Activated naive CD8-positive, alpha-beta T cell treated with anti-CD3 and anti-CD28 coated beads for 36 hours (primary cell): ENCODE measurements at places on chromosomes 5 and 9. TPM values are rescaled to one million over a fixed set of nuclear protein-coding genes. Genes with fewer than 3 reads are reported as not detected.

CAVIN4 gene
- total RNA-seq = 0.10 TPM

DND1 gene
- 2.7 TPM for total RNA-seq

STING1 gene
- 40.5 TPM for total RNA-seq

C7 gene
- not detected for total RNA-seq

RORB gene
- 0.02 TPM for total RNA-seq

GPR151 gene
- total RNA-seq = not detected

ZNF354C gene
- 6.6 TPM for total RNA-seq

SLC22A4 gene
- 0.95 TPM for total RNA-seq

GFI1B gene
- not detected for total RNA-seq

IFNB1 gene
- 0.62 TPM for total RNA-seq

LCN12 gene
- 1.2 TPM for total RNA-seq

TPPP gene
- total RNA-seq = not detected

CDC25C gene
- total RNA-seq = 8.4 TPM

HMGCR gene
- 48.3 TPM for total RNA-seq

OSMR gene
- not detected for total RNA-seq

FRRS1L gene
- not detected for total RNA-seq

ADAMTS12 gene
- total RNA-seq = not detected

SEMA6A gene
- not detected for total RNA-seq

BARHL1 gene
- not detected for total RNA-seq

SLC1A1 gene
- total RNA-seq = 0.23 TPM

PRR7 gene
- total RNA-seq = 21.8 TPM

ST8SIA4 gene
- 17.3 TPM for total RNA-seq

MEIKIN gene
- not detected for total RNA-seq

ANKRD20A1 gene
- total RNA-seq = not detected

GABRA1 gene
- total RNA-seq = not detected

KLHL3 gene
- total RNA-seq = 10.8 TPM

GPR150 gene
- 0.34 TPM for total RNA-seq

KIF4B gene
- total RNA-seq = not detected

BTNL8 gene
- 0.12 TPM for total RNA-seq

CCL27 gene
- total RNA-seq = 0.82 TPM

PDE6A gene
- not detected for total RNA-seq

AK8 gene
- 0.10 TPM for total RNA-seq

ANKRD18B gene
- total RNA-seq = 0.56 TPM

CYSRT1 gene
- total RNA-seq = 0.32 TPM

TSSK1B gene
- total RNA-seq = not detected

AQP3 gene
- 2.3 TPM for total RNA-seq

TLN1 gene
- total RNA-seq = 158 TPM

CPLANE1 gene
- 5.8 TPM for total RNA-seq

CCDC192 gene
- total RNA-seq = not detected

LRRC19 gene
- total RNA-seq = not detected
